Neural progenitor cell (in vitro differentiated cells): ENCODE measurements at places on chromosomes 3 and 15. TPM values are rescaled to one million over a fixed set of nuclear protein-coding genes. Genes with fewer than 3 reads are reported as not detected.

DNA sequence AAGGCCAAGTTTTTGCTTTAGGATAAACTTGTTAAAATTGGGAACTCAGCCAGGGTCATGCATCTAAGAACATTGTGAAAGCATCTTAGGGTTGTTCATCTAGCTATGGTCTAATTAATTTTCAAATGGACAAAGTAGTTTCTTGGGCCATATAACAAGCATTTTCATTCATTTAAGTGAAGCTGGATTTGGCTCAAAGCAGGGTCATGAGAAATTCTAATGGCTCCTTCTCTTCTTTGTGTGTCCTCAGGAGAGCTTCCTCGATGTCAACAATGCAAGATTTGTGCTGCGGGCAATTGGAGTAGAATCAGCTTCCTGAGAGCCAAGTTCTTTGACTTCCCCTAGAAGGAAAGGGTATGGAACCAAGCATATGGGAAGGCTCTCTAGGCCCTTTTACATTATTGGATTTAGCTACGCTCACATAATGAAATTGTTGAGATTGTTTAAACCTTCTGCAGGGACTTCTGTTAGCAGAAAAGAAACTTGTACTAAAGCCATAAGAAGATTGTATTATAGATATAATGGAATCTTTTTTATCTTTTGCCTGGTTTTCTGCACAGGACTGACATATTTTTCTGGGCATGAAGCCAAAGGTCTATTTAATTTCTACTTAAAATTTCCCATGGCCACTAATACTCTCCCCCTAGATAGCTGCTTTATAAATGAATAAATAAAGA, 1.8 kb upstream of the SAMMSON start:
- no peaks in the 10 kb centered on the region for H3K36me3 ChIP-seq
- peaks cover 12% of the 10 kb centered on the region for H3K4me1 ChIP-seq
- no peak overlapping the region for H3K27ac ChIP-seq
- H3K4me3 ChIP-seq = no peak overlapping the region
- H3K27me3 ChIP-seq = no peaks in the 10 kb centered on the region
- DNase-seq = no peak

DNA sequence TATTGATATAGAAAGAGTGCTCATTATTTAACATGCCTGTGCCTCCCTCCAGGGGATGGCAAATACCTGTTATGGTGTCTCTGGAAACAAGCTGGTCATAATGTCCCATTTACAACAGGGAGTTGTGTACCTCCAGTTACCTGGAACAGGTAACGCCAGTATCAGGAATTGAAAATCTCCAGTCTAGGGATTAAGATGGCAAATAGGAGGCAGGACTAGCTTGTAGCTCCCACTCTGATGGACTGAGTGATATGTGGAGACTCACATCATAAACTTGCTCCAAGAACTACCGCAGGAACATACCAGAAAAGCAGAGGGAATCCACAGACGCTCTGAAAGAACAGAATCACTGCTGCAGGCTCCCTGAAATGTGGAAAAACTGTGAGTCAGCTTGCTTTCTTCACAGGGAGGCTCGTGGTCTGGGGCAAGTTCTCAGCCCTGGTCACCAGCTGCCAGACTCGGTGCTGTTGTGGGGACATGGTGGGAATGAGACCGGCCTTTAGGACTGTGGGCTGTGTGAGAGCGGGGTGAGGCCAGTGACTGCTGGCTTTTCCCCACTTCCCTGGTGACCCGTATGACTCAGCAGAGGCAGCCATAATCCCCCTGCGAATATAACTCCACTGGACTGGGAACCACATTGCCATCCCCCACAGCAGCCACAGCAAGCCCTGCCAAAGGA, 97.4 kb downstream of the KCNAB1 start:
- peak; percentile 6 for DNase-seq
- no peak overlapping the region for H3K4me3 ChIP-seq
- no peak overlapping the region for H3K27ac ChIP-seq
- H3K4me1 ChIP-seq = peaks cover 2% of the 10 kb centered on the region

DNA sequence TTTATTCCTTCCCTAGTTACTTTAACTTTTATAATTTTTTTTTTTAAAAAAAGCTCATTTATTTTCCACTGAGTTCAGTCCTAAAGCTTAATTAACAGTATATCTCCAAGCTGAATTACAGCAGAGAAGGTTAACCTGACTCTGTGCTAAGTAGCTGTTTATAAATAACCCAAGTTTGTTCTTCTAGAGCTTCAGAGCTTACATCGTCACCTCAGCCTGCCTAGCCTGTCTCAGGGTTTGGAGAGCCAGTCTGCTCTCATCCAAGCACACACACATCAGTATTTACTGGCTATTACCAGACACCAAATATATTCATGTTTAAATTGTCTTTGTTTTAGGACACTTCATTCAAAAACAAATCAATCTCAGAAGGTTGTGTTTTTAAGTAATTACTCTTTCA, 154.9 kb downstream of the CDIN1 start:
- H3K4me3 ChIP-seq = no peak overlapping the region
- no peak for DNase-seq
- H3K27me3 ChIP-seq = no peaks in the 10 kb centered on the region
- H3K4me1 ChIP-seq = peaks cover 4% of the 10 kb centered on the region
- H3K27ac ChIP-seq = peak overlapping the region; percentile 5
- H3K36me3 ChIP-seq = no peaks in the 10 kb centered on the region

- H3K4me3 ChIP-seq = no peak overlapping the region
- DNase-seq = no peak
- no peak overlapping the region for H3K27ac ChIP-seq
- H3K4me1 ChIP-seq = no peaks in the 10 kb centered on the region
- no peaks in the 10 kb centered on the region for H3K36me3 ChIP-seq
Observed at GRCh38 chr3:197521277-197522182, 34.2 kb downstream of the BDH1 start.

GRCh38 chr15:70186152-70186551, 88.4 kb upstream of the TLE3 start:
- no peak for DNase-seq
- no peak overlapping the region for H3K4me3 ChIP-seq
- peaks cover 16% of the 10 kb centered on the region for H3K4me1 ChIP-seq
- H3K36me3 ChIP-seq = no peaks in the 10 kb centered on the region

DNA sequence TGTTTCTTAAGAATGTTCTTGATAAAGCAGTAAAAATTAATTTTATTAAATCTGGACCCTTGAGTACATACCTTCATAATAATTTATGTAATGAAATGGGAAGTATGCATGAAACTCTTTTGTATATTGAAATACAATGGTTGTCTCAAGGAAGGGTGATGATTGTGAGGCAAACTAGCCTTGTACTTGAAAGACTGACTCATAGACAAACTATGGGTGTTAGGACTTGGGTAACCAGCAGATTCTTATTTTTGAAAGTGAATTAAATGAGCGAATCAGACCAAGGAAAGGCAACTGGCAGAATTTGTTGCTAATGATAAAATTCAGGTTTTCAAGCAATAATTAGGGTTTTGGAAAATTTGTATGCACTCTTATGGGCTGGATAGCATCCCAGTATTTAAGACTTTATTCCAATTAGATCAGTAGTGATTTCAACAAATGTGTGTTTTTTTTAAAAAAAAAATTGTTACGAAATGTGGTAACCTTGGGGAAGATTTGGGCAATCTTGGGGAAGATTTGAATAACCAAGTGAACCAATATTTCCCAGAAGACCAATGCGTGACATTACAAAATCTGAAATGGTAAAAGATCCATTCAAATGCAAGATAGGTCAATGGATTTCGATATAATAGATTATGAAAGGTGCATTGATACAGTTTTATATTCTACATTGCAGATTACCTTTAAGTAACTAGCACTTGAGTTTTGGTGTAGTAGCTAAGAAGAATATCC, 42.0 kb downstream of the ATP2C1 start:
- no peak overlapping the region for H3K4me3 ChIP-seq
- H3K36me3 ChIP-seq = peaks cover 7% of the 10 kb centered on the region
- H3K27me3 ChIP-seq = no peaks in the 10 kb centered on the region
- H3K4me1 ChIP-seq = no peaks in the 10 kb centered on the region
- H3K27ac ChIP-seq = no peak overlapping the region

- H3K4me3 ChIP-seq = no peak overlapping the region
- no peaks in the 10 kb centered on the region for H3K27me3 ChIP-seq
- no peak overlapping the region for H3K27ac ChIP-seq
- H3K36me3 ChIP-seq = no peaks in the 10 kb centered on the region
- DNase-seq = no peak
Observed at GRCh38 chr3:33130144-33130543, 16.3 kb downstream of the CRTAP start.

- H3K4me1 ChIP-seq = no peaks in the 10 kb centered on the region
- no peak overlapping the region for H3K4me3 ChIP-seq
- H3K27me3 ChIP-seq = no peaks in the 10 kb centered on the region
- H3K36me3 ChIP-seq = no peaks in the 10 kb centered on the region
- H3K27ac ChIP-seq = no peak overlapping the region
Observed at GRCh38 chr3:170560296-170560695, 25.6 kb downstream of the SLC7A14 start.

DNA sequence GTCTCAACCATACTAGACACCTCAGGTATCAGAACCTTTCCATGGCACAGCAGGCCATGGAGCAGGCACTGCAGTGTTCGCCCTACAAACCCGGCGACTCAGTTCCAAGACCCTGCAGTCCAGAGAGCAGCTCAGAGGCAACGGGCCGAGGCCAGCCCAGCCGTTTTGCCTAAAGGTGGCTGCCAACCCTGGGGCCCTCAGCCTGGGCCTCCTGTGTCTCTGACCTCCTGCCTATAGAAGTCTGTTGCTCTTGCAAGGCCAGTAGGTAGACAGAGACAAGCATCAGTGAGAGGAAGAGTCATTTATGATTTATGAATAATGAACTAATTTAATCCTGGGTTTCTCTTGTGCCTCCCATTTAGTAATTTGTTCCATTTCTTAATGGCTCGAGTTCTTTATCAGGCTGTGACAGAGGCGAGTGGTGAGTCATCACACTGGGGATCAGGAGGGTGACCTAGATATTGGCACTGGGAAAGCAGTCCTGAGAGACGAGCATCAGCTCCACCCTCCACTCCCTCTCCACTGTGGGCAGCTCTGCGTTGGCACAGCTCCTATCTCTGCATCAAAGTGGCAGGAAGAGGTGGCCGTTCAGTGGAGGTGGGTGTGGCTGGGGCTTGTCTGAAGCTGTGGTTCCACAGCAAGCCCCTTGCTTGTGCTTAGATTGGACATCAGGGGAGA, 79.8 kb downstream of the ABHD5 start:
- no peak overlapping the region for H3K27ac ChIP-seq
- H3K27me3 ChIP-seq = no peaks in the 10 kb centered on the region
- H3K36me3 ChIP-seq = no peaks in the 10 kb centered on the region
- peaks cover 11% of the 10 kb centered on the region for H3K4me1 ChIP-seq

GRCh38 chr15:69722924-69723323, 270.3 kb downstream of the RPLP1 start:
- no peak for DNase-seq
- no peak overlapping the region for H3K27ac ChIP-seq
- no peaks in the 10 kb centered on the region for H3K36me3 ChIP-seq
- H3K27me3 ChIP-seq = no peaks in the 10 kb centered on the region

DNA sequence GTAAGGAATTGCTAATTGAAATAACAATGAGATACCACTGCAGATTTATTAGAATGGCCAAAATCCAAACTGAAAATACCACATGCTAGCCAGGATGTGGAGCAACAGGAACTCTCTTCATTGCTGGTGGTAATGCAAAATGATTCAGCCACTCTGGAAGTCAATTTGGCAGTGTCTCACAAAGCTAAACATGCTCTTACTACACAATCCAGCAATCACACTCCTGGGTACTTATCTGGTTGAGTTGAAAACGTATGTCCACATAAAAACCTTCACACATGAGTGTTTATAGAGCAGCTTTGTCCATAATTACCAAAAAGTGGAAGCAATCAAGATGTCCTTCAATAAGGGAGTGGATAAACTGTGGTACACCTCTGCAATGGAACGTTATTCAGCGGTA, 113.3 kb downstream of the SMAD6 start:
- no peaks in the 10 kb centered on the region for H3K27me3 ChIP-seq
- H3K27ac ChIP-seq = no peak overlapping the region
- H3K4me3 ChIP-seq = no peak overlapping the region
- no peaks in the 10 kb centered on the region for H3K4me1 ChIP-seq

GRCh38 chr3:129248286-129248979, 973 bp upstream of the COPG1 start:
- H3K4me1 ChIP-seq = peaks cover 6% of the 10 kb centered on the region
- H3K27ac ChIP-seq = no peak overlapping the region
- peak overlapping the region; percentile 81 for H3K4me3 ChIP-seq

DNA sequence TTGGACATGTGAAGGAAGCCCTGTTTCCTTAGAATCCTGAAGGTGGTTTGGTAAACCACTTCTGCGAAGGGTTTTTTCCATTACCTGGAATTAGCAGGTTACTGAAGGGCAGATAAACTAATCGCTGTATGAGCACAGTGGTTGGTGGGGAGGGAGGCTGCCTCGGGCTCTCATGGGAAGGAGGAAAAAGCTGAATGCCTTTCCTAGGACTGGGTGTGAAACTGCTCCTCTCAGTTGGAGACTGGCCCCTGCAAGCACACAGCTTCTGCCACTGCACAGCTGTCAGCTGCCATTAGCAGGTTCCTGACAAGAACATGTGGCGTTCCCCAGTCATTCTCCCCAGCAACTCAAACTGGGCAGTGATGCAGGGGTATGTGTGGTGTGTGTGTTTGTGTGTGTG, 376.3 kb downstream of the GAP43 start:
- H3K27me3 ChIP-seq = no peaks in the 10 kb centered on the region
- H3K27ac ChIP-seq = no peak overlapping the region
- peaks cover 18% of the 10 kb centered on the region for H3K4me1 ChIP-seq
- no peak overlapping the region for H3K4me3 ChIP-seq
- no peaks in the 10 kb centered on the region for H3K36me3 ChIP-seq

- no peaks in the 10 kb centered on the region for H3K27me3 ChIP-seq
- no peak overlapping the region for H3K27ac ChIP-seq
- DNase-seq = peak; percentile 49
Observed at GRCh38 chr3:194871143-194871863, 185.6 kb downstream of the FAM43A start.

GRCh38 chr3:58798312-58798711, 131.7 kb upstream of the FAM3D start:
- no peaks in the 10 kb centered on the region for H3K27me3 ChIP-seq
- no peaks in the 10 kb centered on the region for H3K36me3 ChIP-seq
- H3K27ac ChIP-seq = no peak overlapping the region
- H3K4me1 ChIP-seq = no peaks in the 10 kb centered on the region
- no peak for DNase-seq
- H3K4me3 ChIP-seq = no peak overlapping the region

DNA sequence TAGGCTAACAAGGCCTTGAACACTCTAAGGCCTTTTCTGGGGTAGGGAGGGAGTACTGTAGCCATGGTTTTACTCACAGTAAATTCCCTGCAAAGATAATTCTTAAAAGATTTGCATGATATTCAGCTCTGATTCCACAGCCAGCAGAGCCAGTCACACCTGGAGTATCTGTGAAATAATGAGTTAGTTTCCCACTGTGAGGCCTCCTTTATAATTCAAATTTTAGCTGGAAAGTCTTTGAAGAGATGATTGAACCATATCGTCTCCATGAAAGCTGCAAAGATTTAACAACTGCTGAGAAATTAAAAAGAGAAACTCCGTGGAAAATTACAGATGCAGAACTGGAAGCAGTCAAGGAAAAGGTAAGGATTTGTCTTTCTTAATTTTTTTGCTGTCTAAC, 32.3 kb upstream of the DUT start:
- H3K4me1 ChIP-seq = peaks cover 42% of the 10 kb centered on the region
- H3K36me3 ChIP-seq = no peaks in the 10 kb centered on the region
- no peak overlapping the region for H3K4me3 ChIP-seq
- no peaks in the 10 kb centered on the region for H3K27me3 ChIP-seq
- no peak for DNase-seq
- no peak overlapping the region for H3K27ac ChIP-seq

The RARB gene
- 1.4 and 1.8 TPM in 2 replicates for total RNA-seq

The RPS17 gene
- 3,589 and 4,695 TPM in 2 replicates for total RNA-seq

The PBRM1 gene
- 88.6 and 116 TPM in 2 replicates for total RNA-seq

The DUOX2 gene
- not detected in 2 replicates for total RNA-seq

The MUSTN1 gene
- total RNA-seq = 2.0 and 10.8 TPM in 2 replicates

The GOLGA6L4 gene
- total RNA-seq = 0.19 and 0.28 TPM in 2 replicates

The WDR5B gene
- 7.8 and 11.8 TPM in 2 replicates for total RNA-seq

The SOX14 gene
- not detected in 2 replicates for total RNA-seq

The TIMP4 gene
- 0.07 and 0.15 TPM in 2 replicates for total RNA-seq

The CAPN7 gene
- 32.7 and 57.7 TPM in 2 replicates for total RNA-seq

The SLCO3A1 gene
- 4.8 and 6.6 TPM in 2 replicates for total RNA-seq

The TFDP2 gene
- total RNA-seq = 173 and 328 TPM in 2 replicates
